Suppressor macrophage (primary cell): ENCODE measurements at places on chromosomes 4 and X.

DNA sequence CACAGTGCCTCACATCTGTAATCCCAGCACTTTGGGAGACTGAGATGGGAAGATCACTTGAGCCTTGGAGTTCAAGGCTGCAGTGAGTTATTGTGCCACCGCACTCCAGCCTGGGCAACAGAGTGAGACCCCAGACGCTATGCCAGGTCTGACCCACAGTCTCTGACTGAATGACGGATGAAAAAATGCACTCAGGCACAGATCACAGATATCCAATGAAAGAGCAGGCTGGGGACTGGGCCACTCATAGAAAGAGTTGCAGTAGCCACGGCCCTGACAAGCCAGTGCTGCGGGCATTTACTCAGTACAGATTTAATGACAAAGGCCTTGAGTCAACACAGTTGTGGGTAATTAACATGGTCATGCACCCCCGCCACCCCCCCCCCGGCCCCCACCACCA is 22.7 kb downstream of the NUDT6 start:
- no peak for DNase-seq

DNA sequence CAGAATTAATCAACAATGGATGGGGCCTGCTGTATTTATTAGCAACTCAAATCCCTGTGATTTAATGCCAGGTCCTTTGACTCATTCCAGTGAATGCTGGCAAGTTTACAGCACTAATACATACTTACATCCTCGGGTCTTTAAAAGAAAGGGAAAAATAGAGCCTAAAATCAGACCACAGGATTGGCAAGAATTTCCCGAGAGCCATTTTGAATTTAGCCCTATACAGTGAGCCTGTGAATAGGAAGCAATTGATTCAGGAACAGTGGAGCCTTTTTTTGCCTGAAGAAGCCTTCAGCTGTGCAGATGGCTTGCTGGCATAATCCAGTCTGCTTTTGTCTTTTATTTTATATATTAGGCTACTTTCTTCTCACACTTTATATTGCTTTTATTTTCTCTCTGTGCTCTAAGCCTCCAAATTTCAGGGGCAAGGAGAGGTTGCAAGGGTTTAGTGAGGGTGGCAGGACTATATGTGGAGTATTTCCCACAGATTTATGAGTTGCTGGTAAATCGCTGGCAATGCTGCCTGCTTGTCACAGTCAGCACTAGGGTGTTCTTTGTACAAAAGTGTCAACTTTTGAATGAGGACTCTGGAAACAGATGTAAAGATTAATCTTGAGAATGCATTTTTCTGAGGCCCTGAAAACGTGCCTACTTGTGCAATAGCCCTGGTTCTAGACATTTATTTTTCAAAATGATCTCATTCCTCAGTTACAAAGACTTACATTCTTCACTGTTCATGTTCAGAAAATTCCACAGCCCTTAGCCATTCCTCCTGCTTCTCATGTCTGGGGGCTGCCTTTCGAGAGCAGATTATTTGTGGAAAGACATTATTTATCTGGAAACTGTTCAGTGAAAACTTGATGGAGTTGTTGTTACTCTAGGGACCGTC is 303.5 kb downstream of the SPRY1 start:
- DNase-seq: no peak

DNA sequence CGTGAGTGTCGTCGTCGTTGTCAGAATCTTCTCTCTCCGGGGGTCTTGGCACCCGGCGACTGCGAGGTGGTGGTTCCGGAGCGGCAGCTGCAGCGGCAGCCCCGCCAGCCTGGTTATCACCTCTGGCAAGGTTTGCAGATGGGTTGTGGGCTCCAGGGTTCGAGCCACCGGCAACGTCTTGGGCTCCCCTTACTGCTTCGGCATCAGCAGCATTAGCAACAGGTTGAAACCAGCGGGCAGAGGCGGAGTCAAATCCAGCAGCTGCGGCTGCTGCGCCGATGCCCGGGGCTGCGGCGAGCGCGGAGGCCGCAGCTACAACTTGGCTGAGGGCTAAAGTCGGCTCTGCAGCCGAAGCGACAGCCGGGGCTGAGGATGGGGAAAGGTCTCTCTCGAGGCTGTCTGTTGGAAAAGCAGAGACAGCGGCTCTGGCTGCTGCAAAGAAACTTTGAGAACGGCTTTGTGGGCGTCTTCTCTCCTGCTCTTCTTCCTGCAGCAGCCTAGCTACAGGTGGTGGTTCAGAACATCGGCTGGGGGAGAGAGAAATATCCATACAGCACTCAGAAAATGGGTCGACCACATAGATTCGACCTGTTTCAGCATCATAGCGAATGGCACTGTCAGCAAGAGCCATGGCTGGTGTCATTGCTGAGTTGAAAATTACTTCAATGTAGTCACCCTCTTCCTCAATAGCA is 3.6 kb downstream of the IRS4 start:
- no peak for DNase-seq

DNA sequence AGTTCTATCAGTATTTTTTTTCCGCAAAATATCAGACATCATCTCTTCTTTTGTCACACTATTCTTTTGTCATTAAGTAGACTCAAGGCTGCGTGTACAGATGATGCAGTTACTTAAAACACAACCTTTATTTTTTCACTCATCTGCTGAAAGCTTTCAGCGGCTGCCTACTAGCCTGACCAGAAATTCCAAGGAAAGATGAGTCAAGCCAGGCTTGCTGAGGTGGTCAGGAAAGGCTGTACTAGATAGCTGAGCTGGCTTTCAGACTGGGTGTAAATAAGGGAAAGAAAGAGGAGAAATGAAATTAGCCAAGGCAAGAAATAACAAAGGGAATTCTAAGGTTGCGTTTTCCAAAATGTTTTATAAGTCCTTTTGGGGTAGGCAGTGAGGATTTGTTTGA is 17.9 kb downstream of the STK26 start:
- no peak for DNase-seq

DNA sequence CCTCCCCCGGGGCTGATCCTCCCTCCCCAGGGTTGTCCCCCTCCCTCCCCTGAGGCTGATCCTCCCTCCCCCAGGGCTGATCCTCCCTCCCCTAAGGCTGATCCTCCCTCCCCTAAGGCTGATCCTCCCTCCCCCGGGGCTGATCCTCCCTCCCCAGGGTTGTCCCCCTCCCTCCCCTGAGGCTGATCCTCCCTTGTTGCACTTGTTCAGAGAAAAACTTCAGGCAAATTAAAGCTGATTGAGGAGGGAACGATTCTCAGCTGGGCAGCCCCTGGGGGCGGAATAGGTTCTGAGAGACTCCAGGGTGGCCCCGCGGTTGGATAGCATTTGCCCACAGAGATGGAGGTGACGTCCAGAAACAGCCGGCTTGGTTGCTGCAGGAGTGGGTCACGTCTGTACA is 110.7 kb upstream of the ADRA2C start:
- no peak for DNase-seq

DNA sequence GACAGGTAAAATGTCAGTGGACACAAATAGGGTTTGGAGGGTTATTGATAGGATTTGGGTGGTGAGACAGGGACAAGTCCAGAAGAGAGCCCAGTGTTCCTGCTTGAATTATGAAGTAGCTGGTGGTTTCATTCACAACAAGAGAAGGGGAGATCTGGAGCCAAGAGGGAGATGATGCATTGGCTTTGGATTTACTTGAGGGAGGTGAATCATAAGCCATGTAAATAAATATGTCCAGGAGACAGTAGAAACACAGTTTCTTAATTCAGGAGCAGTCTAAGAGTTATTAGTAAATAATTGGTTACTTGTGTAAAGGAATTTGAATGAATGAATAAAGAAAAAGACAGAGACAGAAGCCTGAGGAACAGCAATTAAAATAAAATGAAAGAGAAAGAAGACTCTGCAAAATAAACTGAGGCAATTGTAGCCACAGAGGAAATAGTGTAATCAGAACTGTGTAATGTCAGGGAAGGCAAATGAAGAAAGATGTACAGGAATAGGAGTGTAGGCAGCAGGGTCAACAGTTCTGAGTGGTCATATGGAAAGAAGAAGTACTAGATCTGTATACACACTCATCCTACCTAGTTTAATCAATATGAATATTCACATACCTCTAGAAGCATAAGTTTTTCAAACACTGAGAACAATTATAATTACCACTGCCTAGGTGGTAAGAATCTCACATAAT is 50.2 kb upstream of the CXCL8 start:
- DNase-seq: peak; percentile 45

DNA sequence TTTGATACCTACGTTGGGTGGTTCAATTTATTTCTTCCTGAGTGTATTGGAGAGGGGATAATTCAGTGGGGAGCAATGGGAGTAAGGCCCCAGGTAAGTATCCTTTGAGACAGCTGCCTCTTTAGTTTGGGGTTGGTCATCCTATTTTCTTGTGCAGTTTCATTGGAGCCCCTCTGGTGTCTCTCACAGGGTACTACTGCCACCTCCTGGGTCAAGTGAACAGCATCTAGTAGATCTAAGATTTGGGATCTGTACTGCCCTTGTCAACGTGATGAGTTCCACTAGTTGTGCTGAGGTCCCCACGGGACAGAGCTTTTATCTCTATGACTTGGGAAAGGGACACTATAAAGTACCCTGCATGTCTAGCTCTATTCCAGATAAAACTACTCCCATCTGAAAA is 80.6 kb downstream of the PBDC1 start:
- peak; percentile 64 for DNase-seq
